AG08396 (cell line): ENCODE measurements at places on chromosomes 5 and 9.
A peak's percentile ranks its signal among the peaks of the same experiment; 100 is the strongest.

DNA sequence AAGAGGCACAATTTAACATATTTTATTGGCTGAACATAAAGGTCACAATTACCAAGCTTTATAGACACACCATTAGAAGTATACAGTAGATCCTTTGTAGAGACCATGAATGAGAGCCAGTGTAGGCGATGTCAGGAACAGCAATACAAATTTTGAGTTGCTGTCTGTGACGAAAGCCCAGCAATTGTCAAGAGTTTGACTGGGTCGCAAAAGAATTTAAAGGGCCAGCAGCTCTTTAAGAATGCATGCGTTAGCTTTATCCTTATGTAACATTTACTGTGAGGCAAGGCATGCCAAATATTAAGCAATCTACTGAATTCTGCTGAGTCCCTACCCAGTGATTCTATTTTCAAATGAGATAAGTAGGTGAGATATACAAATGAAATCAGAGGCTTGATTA, 236.9 kb downstream of the ARRDC3 start:
- DNase-seq: no peak

- DNase-seq: no peak
These were observed 4.5 kb downstream of the TSTD2 start for GRCh38 chr9:97628668-97629067.

GRCh38 chr5:57784121-57784520, 301.5 kb upstream of the ACTBL2 start:
- DNase-seq: no peak

GRCh38 chr5:39024005-39024404, 50.2 kb downstream of the RICTOR start:
- no peak for DNase-seq

- no peak for DNase-seq
These were observed 31.2 kb upstream of the LAMC3 start for GRCh38 chr9:130977811-130978221.

DNA sequence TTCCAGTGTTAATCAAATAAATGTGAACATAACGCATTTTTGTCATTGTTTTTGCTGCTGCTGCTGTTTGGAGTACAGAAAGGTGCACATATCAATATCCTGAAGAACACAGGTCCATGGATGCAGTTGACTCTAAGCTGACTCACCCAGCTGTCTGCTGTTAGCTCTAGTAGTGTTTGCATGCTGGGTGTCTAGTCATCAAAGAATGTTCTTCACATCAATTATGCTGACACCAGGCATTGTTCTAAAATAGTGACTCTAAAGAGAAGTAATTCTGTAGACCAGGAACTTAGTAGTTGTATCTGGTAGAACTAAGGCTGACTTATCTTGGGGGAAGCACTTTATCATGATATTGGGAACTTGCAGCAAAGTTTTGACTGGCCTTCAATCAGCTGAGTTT, 55.7 kb upstream of the DPYSL3 start:
- peak; percentile 12 for DNase-seq

DNA sequence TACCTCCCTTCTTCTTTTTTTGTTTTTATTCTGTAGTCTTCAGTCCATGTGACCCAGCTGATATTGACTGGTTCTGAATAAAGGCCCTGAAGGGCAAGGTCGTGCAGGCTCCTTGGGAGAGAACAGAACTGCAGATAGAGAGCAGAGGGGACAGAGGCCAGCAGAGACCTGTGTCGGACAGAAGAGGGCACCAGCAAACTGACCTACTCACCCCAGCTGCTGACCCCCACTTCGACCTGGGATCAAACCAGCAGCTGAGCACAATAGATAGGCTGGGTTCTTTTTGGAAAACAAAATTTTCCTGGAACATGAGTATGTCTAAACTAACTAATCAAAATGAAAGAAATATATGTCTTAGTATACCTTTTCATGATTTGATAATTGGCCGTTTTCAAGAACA, 695.1 kb downstream of the NR2F1-AS1 start:
- no peak for DNase-seq

GRCh38 chr5:107254902-107255234, 415.9 kb downstream of the EFNA5 start:
- no peak for DNase-seq

DNA sequence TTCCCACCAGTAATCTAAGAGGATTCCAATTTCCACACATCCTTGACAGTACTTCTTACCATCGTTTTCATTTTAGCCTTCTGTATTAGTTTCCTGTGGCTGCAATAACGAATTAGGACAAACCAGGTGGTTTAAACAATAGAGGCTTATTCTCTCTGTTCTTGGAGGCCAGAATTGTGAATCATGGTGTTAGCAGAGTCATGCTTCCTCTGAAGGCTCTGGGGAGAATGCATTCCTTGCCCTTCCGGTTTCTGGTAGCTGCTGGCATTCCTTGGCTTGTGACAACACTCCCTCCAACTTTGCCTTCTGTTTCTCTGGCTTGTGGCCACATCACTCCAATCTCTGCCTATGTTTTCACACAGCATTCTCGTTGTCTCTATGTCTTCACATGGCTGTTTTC, 23.5 kb downstream of the RIGI start:
- DNase-seq: peak; percentile 14

- no peak for DNase-seq
These were observed 293.8 kb downstream of the SLIT3 start for GRCh38 chr5:169006842-169007790.

DNA sequence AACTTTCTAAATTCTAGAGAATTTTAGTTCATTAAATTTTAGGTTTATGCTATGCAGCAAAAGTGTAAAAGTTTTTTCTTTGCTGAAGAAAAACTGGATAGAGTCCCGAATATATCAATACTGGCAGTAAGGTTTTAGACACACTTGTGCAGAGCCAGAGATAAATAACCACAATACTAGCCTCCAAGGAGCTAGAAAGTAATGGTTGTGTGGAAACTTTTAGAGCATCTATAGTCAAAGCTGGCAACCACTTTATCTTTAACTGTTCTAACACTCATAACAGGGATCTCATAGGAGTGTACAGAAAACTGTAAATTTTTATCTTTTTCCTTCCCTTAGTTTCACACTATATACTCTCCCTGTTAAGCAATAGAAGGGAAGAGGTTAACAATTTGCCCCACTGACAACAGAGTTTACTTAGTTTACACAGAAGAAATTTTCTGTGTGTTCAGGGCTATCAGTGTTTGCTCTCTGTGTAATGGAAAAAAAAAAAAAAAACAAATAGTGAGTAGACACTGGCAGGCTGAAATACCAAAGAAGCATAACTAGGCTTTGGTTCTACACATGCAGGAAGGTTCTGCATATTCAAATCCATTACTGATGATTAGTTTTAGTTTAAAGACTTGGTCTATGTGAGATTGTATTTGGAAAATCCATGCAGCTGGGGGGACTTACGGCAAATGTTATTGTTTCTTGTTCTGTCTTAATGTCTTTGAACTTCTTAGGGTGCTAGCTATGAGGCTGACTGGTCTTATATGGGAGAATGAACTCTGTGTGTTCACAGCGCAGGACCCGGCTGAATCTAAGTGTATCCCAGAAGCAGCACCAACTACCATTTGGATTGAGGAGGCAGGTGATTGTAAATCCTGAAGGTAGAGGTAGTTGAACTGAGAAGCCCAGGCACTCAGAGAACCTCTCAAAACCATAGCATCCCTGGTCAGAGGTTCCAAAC, 187.6 kb downstream of the PCSK1 start:
- no peak for DNase-seq

DNA sequence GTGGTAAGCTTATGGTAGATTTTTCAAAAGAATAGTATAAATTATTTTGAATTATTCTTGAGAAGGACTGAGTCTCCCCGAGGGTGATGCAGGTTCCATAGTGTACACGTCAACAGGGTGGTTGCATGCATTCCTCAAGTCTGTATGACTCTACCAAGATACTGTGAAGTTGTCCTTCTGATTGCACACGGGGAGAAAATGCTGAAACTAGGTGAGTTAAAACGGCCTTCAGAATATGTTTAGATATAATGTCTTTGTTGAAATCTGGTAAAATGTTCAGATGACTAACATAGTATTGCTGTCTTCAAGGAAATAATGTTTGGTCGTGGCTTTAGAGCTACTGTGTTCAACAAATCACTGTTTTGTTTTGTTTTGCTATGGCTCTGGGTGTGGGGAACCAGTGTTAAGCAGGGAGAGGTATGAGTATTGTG, 22.4 kb upstream of the TNFAIP8 start:
- DNase-seq: no peak
